ENCODE measurements at places on chromosomes 6 and 20.
A peak's percentile ranks its signal among the peaks of the same experiment; 100 is the strongest.

- DNase-seq, result peak; percentile 31
These were observed 1.6 kb downstream of the SAMD10 start for GRCh38 chr20:63977739-63978276.

DNA sequence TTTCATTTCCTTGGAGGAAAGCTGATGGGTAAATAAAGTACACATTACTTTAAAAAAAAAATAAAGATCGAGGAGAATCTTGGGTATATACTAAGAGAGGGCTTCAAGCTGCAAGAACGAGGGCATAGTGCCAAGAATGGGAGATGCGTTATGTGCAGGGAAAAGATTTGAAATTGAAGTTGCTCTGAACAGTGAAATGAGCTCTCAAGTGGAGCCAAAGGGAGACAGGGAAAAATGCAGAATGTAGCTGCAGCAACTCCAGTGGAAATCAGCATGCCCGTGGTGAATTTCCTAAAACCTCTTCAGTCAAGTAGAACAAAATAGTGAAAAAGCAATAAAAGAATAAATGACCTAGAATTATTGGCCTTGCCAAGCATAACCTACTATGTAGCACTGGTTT is 11.4 kb upstream of the COL9A1 start:
- no peak for DNase-seq

GRCh38 chr20:16666272-16666671 is 63.6 kb upstream of the SNRPB2 start:
- no peak for DNase-seq

DNA sequence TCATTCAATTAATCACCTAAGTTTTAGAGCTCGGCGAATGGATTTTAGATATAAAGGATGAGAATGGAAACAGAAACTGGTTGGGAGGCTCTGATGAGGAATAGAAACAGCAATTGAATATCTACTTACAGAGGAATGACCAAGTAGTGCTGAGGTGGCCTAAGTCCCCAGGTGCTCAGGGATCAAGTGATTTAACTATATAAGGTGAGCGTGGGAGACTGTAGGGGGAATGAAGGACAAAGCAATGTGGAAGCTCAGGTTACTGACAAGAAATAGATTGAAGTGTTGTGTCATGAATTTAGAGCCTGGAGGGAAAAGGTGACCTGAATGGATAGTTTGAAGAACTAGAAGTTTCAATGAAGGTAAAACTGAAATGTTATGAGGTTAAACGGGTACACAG is 495.4 kb upstream of the SOX4 start:
- no peak for DNase-seq

- DNase-seq, result no peak
These were observed 55.1 kb downstream of the ELOVL5 start for GRCh38 chr6:53293691-53294090.

Measured in activated CD4-positive, alpha-beta T cell treated with anti-CD3 and anti-CD28 coated beads, Interleukin-2, amount 50 U/mL, for 24 hours (primary cell).